ENCODE measurements at places on chromosomes 1 and 21. TPM values are rescaled to one million over a fixed set of nuclear protein-coding genes. Genes with fewer than 3 reads are reported as not detected.

- peak; percentile 43 for DNase-seq
Observed at GRCh38 chr1:215606564-215607168, 39.6 kb downstream of the KCTD3 start.

H6PD gene
- 36.9 TPM for total RNA-seq

- DNase-seq: peak; percentile 60
Observed at GRCh38 chr1:221759436-221759835, 17.5 kb upstream of the DUSP10 start.

GRCh38 chr21:45631540-45631939 lies 12.0 kb upstream of the PCBP3 start:
- no peak for DNase-seq

GRCh38 chr1:170239445-170239844 lies 93.7 kb downstream of the NTMT2 start:
- DNase-seq: peak; percentile 75

- peak; percentile 84 for DNase-seq
Observed at GRCh38 chr1:225919906-225920305, 4.1 kb downstream of the PYCR2 start.

NUDT17 gene
- 8.3 TPM for total RNA-seq

DNA sequence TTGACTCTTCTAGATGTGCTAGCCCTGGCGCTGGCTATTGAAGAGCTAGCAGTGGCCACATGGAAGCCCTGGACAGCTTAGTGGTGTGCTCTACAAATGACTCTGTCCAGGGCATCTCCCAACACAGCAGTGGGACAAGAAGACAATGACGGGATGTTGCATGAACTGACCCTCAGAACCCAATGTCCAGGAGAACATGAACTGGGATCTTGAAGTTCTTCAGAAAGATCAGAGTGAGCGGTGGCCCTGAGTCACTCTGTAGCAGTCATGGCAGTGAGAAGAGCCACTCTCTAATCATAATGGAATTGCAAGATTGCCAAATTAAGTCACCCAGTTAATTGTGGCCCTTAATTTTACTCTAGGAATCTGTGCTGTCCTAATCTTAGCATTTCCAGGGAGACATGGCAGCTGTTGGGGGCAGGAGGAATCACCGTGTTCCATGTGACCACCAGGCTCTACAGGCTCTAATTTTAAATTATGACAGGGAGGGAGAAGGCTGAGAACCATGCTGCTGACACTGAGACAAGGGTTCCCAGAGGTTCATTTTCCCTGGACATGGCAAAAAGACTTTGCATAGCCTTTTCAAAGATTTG lies 10.2 kb upstream of the OBSCN start:
- no peak for DNase-seq

LGALS8 gene
- 64.8 TPM for total RNA-seq

STYXL2 gene
- total RNA-seq: not detected

- no peak for DNase-seq
Observed at GRCh38 chr1:188170935-188171334, 1342.2 kb downstream of the PLA2G4A start.

TEX38 gene
- not detected for total RNA-seq

- DNase-seq: peak; percentile 62
Observed at GRCh38 chr1:202112859-202113689, 9.6 kb upstream of the GPR37L1 start.

DNA sequence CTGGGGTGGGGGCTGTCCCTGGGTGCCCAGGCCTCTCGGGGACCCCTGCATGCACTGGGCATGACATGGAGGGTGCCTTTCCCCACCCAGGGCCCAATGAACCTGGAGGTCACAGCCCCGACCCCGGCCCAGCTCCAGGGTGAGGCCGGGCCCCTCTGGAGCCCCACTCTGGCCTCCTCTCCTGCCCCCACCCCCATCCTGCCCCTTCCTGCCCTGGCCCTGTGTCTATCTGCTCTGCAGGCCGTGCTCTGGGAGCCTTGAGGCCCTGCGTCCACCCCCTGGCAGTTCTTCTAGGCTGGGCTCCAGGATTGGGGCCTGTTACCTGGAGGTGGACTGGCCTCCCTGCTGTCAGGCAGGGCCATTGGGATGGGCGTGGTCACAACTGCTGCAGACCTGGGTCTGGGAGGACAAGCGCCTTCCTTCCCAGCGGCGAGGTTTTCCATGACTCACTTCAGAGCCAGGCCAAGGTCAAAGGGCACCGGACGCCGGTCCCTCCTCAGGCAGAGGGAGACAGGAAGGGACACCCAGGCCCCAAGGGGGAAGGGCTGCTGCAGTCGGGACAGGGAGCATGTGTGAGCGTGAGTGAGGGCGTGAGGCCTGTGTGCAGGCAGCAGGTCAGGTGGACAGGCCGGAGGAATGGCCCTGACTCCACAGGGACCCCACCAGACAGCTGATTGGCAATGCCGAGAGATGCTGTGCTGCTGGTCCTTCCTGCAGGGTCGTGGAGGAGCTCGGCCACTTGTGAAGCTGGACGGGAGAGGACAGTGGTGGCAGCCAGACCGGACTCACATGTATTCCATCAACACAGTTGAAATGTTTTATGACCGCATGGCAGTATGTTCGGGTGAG lies 31.1 kb upstream of the POFUT2 start:
- no peak for DNase-seq

DNA sequence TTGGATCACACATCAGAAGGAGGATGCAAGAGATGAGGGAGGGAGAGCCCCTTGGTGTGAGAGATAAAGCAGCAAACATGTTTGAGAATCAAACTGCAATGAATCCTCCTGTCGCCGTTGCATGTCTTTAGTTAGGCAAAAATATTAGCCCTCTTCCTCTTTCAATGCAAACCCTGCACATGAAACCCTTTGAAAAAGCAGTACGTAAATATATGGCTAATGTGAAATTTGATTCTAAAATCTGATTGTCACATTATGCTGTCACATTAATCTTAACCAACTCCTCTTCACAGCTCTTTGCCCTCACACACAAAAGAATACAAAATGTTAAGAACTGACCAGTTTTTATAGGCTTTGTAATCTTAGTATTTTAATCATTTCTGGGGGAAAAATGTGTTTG lies 63.4 kb downstream of the WDR64 start:
- no peak for DNase-seq

GRCh38 chr1:175331891-175332290 lies 139.3 kb upstream of the KIAA0040 start:
- DNase-seq: no peak

HEATR1 gene
- 62.5 TPM for total RNA-seq

DNA sequence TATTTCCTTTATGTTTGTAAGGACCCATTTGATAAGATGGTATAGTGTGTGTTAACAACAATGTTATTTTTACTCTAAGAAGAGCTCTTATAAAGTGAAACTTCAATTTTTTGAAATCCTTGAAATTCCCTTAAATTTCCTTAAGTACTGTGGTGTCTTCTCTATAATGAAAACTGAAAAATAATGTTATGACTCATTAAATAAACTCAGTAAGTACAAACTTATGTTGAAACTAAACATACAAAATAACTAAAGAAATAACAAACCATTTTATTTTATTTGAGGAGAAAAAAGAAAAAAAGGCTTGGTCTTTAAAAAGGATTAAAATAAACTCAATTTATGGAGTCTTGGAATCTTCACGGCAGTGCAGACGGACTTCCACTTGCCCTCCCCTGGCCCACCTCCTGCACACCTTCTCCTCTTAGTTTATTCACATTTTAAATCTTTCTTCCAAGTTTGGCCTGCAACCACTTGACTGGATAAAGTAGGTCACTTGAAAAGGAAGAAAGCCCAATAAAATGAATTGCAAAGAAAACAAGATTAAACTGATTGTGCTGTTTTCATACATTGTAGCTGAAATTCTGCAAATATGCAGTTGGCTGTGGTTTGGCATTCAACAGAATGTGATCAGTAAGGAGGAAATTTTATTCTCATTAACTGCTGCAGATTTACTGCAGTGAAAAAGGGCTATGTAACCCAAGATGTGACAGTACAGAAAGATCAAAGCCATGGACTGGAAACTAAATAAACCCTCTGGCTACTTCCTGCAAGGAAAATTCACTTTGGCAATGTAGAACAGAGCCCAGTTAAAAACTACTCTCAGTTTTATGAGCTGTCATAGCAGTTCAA lies 48.5 kb upstream of the SCYL3 start:
- DNase-seq: peak; percentile 64

DNA sequence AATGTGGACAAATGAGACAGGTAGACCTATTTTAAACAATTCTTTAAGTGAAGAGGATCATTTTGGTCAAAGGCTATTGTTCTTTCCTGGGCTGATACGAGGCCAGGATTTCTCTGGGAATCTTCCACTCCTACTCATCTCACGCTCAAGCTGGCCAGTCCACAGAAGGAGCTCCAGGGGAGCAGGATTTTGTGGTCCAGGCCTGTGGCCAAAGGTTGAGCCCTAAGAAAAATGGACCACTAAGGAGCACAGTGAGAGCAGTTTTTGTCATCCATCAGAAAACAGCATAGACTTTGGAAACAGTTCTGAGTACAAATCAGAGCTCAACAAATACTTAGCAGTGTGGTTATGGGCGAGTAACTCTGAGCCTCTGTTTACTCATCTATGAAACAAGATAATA lies 260.2 kb upstream of the RUNX1 start:
- DNase-seq: peak; percentile 43

RORC gene
- total RNA-seq: not detected

CD53 gene
- total RNA-seq: not detected

GRCh38 chr1:43207229-43207853 lies 35.2 kb downstream of the CFAP57 start:
- no peak for DNase-seq

DNA sequence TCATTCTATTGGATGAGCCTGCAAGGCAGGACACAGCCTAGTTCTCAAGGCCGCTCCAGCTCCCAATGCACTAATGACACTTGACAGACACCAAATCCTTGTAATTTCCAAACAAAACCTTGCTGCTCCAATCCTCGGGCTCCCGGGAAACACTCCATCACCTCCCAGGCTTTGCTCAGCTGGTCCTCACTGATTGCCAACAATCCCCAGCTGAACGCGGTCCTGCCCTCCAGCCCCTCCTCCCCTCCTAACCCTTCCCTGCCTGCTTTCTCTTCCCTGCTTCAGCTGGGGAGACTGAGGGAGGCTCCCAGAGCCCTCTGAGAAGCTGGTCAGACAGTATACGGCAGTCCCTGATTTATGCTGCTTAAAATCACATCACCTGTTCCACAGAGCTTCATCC lies 114.4 kb upstream of the TNR start:
- no peak for DNase-seq

DNA sequence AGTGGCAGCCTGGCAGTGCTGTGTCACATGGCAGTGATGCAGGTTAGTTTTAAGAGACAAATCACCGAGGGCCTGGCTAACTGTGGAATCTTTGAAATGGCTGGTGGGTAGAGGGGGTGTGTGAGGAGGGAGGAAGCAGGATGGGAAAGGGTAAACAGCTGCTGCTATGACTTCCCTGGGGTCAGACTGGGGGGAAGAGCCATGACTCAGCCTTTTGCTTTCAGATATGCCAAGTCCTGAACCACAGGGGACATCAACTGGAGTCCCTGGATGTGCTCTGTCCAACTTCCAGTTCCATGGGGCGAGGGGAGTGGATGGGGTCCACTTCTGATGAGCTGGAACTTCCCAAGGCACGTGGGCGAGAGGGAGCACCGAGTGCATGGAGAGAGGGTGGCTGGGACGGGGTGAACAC lies 121.1 kb upstream of the ADAR start:
- peak; percentile 64 for DNase-seq

GRCh38 chr1:27595597-27595996 lies 8.3 kb downstream of the AHDC1 start:
- DNase-seq: no peak

GRCh38 chr1:34930702-34931071 lies 1.2 kb upstream of the DLGAP3 start:
- no peak for DNase-seq

CSF3R gene
- not detected for total RNA-seq

GRCh38 chr21:31895077-31895835 lies 22.4 kb downstream of the HUNK start:
- DNase-seq: no peak

MROH9 gene
- 0.27 TPM for total RNA-seq

DNA sequence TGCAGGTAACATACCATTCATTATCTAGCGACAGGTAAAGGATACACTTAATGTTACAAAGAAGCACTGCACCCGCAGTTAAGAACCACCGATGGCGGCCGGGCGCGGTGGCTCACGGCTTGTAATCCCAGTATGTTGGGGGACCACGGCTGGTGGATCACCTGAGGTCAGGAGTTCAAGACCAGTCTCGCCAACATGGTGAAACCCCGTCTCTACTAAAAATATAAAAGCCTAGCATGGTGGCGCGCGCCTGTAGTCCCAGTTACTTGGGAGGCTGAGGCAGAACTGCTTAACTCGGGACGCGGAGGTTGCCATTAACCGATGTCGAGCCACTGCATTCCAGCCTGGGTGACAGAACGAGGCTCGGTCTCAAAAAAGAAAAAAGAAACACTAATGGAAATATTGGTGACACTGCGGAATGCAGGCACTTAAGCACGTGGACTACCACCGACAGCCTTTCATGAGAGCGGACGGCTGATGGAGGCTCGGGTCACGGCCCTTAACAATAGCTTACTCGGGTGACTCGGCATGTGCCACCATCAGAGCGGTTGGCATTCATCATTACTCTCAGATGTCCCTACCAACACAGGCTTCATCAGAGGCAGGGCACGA lies 542 bp downstream of the GAS5 start:
- DNase-seq: no peak

ADGRB2 gene
- total RNA-seq: 11.3 TPM

HAO2 gene
- total RNA-seq: not detected

- no peak for DNase-seq
Observed at GRCh38 chr1:227940791-227941241, 6.9 kb downstream of the WNT9A start.

DNA sequence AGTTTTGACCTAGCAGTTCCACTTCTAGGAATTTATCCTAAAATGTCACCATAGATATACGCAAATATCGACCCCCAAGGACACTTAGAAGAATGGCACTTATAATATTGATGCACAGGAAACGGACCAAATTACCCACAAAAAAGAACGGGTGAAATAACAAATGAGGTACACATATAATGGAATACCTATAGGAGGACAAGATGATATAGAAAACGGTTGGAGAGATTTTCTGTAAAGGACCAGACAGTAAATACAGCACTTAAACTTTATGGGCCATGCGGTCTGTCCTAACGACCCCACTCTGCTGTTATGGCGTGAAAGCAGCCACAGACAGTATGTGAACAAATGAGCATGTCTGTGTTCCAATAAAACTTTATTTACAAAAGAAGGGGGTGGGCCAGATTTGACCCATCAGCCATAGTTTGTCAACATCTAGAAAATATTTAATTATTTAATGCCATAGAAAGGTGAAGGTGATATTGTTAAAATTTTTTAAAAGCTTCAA lies 2.4 kb downstream of the TMPRSS3 start:
- no peak for DNase-seq
